ENCODE measurements at places on chromosomes 5 and 9. TPM values are rescaled to one million over a fixed set of nuclear protein-coding genes. Genes with fewer than 3 reads are reported as not detected.

DNA sequence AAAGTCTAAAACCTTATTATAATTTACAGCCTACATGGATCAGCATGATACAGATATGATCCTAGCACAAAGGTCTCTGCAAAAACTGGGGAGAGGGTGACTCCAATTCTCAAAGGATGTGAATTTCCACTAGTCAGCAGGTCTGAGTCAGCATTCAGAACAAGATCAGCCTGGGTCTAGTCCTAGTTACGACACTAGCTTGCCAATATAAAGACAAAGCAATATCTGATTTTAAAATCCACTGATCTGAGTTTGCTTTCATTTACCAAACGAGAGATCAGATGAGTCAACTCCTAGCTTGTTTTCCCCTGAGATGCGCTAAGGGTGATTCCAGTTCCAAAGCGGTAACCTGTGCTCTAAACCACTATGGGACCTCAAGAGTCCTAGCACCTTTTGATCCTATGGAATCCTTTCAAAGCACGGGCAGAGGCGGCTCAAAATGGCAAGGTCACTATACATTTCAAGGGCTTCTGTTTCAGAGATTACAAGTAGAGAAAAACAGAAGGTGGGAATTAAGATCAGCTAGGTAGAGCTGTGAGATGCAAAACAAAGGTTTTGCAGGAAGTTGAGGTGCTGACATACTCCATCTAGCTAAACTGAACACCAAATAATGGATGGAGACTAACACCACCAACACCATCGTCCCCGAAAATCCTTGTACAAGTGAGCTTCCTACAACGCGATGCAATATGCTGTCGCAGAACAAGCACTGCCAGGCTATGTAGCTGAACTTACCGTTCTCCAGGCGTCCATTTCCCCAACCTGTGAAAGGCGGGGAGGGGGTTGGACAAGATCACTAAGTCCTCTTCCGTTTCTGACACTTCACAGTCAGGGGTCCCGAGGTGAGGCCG lies 906 bp downstream of the SLC25A51 start:
- peaks cover 15% of the 10 kb centered on the region for H3K4me1 ChIP-seq
- peak overlapping the region; percentile 50 for H3K27ac ChIP-seq
- H3K4me3 ChIP-seq, result peak overlapping the region; percentile 69
- H3K36me3 ChIP-seq, result peaks cover 8% of the 10 kb centered on the region

DNA sequence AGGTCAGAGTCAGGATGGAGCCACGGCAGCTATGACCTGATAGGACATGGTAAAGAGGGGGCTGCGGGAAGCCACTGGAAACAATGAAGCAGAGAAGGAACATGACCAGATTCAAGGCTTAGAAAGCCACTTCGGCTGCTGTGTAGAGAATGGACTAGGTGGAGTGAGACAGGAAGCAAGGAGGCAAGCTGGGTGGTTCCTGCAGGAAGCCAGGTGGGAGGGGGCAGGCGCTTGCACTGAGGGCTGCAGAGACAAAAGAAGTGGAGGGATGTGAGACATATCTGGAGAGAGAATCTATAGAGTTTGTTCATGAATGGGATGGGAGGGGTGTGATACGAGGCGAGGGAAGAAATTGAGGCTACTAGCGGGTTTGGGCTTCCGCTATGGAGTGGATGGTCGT lies 19.0 kb upstream of the N4BP3 start:
- no peaks in the 10 kb centered on the region for H3K4me1 ChIP-seq
- H3K36me3 ChIP-seq, result no peaks in the 10 kb centered on the region
- no peak overlapping the region for H3K4me3 ChIP-seq
- no peaks in the 10 kb centered on the region for H3K27me3 ChIP-seq

DNA sequence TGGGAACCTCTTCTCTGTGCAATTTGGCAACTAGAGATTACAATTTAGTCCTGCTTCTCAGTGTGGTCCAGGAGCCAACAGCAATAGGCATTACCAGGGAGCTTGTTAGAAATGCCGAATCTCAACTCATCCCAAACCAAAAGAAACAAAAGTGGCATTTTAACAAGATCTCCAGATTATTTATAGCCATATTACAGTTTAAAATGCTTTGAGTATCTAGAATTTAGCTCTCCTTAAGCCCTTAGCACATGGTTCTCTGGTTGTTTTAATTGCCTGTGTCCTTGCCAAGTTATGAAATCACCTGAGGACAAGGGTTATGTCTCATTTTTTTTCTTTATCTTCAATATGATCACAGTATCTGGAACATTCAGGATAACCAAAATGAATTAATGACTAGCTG lies 51.6 kb upstream of the TAS2R1 start:
- no peak for DNase-seq
- no peaks in the 10 kb centered on the region for H3K4me1 ChIP-seq
- no peak overlapping the region for H3K4me3 ChIP-seq
- no peaks in the 10 kb centered on the region for H3K36me3 ChIP-seq
- no peaks in the 10 kb centered on the region for H3K27me3 ChIP-seq

- H3K27me3 ChIP-seq, result no peaks in the 10 kb centered on the region
- H3K4me1 ChIP-seq, result no peaks in the 10 kb centered on the region
- H3K4me3 ChIP-seq, result no peak overlapping the region
- no peak overlapping the region for H3K27ac ChIP-seq
Observed at GRCh38 chr9:103410059-103410458, 414.9 kb downstream of the CYLC2 start.

DNA sequence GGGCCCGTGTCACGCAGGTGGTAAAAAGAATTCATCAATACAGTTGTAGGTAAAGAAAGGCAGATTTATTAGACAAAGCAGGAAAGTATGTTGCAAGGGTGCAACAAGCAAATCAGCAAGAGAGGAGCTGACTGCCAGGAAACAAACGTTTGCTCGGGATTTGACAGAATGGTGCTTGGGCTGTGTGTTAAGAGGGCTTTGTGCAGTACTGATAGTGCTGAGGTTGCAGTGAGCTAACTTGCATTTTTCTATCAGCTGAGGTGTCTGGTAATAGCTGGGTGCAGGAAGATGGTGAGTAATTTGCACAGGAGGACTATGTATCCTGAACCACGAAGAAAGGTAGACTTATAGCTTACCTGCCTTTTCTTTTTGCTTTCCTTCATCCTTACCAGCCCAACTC lies 3.9 kb upstream of the RARS1 start:
- no peak overlapping the region for H3K4me3 ChIP-seq
- H3K36me3 ChIP-seq, result no peaks in the 10 kb centered on the region
- no peaks in the 10 kb centered on the region for H3K27me3 ChIP-seq
- DNase-seq, result no peak
- no peak overlapping the region for H3K27ac ChIP-seq

DNA sequence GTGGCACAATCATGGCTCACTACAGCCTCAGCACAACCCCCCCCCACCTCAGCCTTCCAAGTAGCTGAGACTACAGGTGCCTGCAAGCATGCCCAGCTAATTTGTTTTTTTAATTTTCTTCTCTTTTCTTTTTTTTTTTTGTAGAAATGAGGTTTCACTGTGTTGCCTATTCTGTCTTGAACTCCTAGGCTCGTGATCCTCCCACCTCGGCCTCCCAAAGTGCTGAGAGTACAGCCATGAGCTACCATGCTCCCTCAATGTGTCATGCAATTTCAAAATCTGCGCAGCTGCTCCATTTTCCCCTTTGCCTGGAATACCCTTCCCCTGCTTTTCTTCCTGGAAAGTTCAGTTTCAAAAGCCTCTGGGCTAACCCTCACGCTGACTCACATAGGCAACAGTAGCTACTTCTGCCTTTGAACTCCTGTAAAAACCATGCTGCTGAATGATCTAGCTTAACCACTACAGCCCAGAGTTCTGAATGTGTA lies 71.0 kb upstream of the IL7R start:
- H3K4me1 ChIP-seq, result no peaks in the 10 kb centered on the region
- H3K36me3 ChIP-seq, result no peaks in the 10 kb centered on the region
- H3K4me3 ChIP-seq, result no peak overlapping the region
- no peaks in the 10 kb centered on the region for H3K27me3 ChIP-seq
- no peak for DNase-seq

Gene FAM153A
- total RNA-seq, result 0.41 TPM

Gene EIF4E1B
- total RNA-seq, result not detected

Gene NMUR2
- total RNA-seq, result not detected

Gene TRMO
- 15.8 TPM for total RNA-seq

Gene NPR3
- total RNA-seq, result 0.23 TPM

Gene LRRC19
- total RNA-seq, result not detected

All from SJCRH30 (cell line).